ENCODE measurements at places on chromosomes 1 and 21.

DNA sequence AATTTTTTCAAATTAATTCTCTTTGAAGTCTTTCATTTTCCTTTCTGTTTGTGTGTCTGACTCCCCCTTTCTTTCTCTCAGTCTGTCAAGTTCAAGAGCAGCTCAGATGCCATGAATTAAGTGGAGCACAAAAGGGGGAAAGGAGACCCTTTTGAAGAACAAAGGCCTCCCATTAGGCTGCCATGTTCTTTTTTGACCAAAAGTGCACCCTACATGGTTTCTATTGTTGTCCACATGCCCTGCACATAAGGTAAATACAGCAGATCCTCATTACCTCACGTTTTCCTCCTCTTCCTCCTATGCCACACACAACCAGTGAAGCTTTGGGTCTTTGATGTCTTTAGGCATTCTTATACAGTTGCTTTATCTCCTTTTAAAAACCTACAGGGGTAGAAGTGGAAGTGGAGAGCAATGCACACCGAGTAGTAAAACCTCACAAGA, 47.7 kb downstream of the POU2F1 start:
- no peak for DNase-seq

DNA sequence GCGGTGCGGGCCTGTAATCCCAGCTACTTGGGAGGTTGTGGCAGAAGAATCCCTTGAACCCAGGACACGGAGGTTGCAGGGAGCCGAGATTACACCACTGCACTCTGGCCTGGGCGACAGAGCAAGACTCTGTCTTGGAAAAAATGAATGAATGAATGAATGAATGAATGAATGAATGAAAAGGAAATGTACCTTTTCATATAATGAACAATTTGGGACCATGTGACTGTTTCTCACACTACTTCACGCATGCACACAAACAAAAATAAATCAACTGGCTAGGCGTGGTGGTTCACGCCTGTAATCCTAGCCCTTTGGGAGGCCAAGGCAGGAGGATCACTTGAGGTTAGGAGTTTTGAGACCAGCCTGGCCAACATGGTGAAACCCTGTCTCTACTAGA, 24.3 kb downstream of the USP48 start:
- DNase-seq = no peak

- peak; percentile 38 for DNase-seq
Observed at GRCh38 chr1:16418823-16419425, 18.3 kb downstream of the SPATA21 start.

GRCh38 chr1:77560741-77561140, 121.7 kb downstream of the ZZZ3 start:
- DNase-seq = no peak

- peak; percentile 52 for DNase-seq
Observed at GRCh38 chr1:167805041-167805556, 83.3 kb downstream of the MPZL1 start.

GRCh38 chr1:17539118-17539476, 401 bp upstream of the ARHGEF10L start:
- DNase-seq = no peak

DNA sequence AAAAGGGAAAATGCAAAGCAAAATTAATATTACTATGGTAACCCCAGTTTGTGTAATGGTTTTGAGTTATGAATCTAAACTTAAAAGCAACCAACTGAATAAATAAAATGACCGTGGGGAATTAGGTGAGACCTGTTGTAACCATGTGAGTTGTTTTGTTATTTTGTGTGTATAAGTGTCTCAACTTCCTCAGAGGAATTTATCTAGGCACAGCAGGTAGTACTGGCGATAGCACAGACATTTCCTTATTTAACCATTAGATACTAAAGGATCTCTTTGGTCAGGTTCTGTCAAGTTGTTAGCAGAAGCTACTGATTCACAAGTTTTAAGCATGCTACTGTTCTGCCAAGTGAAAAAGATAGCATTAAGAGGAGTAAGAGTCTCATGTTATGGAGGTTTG, 39.3 kb upstream of the LRRC7 start:
- DNase-seq = no peak

DNA sequence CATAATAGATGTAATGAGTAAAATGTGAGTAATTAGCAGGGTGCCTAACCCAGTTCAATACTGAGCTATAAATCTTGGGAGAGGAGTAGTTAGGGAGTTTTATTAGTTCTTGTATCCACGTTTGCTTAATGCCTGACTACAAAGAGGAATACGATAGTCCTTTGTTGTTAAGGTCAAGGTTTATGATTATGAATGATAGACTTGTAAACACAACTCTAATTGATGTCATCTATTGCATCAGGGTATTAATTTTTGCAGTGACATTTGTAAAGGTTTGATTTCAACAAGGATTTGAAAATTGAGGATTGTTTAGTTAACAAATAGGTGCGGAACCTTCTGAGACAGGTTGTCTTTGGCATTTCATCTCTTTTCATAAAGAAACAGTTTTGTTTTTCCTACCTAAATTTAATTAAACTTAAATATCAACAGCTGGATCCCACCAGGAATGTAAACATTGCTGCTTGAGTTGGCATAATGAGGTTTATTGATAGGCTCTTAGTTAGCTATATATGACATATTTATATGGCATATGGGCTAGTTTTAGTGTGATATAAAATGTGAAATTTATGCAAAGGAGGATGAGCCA, 9.7 kb downstream of the SOAT1 start:
- DNase-seq = no peak

DNA sequence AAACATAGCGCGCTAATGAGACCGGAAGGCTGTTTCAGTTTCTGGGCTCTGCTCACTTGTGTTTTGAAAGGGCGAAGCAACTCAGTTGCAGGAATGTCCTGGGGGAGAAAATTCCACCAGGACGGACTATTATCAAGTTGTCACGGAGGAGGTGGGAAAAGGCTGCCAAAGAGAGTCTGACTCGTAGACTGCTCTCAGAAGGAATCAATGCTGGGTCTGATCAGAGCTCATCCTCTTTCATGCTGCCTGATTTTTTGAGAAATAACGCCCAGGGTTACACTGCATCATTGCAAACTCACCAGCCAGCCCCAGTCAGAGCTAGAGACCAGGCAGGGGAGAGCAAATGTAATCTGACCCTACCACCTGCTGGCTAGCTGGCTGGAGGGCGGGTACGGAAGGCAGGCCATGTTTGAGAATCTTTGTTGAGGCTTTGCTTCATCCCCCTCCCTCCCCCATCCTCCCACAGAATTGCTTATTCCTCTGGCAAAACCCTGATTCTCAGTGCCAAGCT, 36.4 kb upstream of the BCL9 start:
- DNase-seq = no peak

DNA sequence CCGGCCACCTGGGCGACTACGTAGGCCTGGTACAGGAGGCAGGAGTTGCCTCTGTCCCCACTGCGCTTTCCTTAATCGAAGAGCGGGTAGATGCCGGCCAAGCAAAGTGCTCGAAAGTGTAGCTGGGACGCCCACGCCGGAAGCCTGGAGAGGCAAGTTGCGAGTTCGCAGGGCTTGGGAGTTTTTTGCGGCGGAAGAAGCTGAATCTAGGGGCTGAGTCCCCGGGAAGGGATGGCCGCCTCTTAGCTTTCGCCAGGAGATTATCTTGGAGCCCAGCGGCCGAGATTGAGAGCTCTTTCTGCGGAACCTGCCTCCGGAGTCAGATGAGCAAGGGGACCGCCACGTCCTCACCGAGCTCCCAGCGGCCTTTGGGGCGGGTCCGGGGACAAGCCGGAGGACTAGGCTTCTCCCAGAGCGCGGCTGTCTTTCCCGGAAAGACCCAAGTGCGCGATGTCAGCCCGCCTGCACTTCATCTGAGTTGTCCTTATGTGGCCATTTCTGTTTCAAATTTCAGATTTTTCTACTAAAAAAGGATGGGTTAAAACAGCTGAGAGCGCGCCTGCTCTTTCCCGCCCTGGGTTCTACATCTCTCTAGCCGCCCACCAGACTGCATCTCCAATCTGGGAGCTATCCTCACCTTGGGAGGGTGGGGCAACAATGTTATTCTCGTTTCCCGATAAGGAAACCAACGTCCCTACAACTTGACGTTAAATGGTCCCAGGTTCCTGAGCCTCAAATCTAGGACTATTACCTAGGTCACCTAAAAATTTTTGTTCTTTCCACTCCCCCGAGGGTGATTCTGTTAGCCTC, 12.4 kb upstream of the TBX15 start:
- no peak for DNase-seq

- no peak for DNase-seq
Observed at GRCh38 chr21:31403596-31404333, 59.7 kb upstream of the TIAM1 start.
